ENCODE measurements at places on chromosomes 1 and 21. TPM values are rescaled to one million over a fixed set of nuclear protein-coding genes. Genes with fewer than 3 reads are reported as not detected.

DNA sequence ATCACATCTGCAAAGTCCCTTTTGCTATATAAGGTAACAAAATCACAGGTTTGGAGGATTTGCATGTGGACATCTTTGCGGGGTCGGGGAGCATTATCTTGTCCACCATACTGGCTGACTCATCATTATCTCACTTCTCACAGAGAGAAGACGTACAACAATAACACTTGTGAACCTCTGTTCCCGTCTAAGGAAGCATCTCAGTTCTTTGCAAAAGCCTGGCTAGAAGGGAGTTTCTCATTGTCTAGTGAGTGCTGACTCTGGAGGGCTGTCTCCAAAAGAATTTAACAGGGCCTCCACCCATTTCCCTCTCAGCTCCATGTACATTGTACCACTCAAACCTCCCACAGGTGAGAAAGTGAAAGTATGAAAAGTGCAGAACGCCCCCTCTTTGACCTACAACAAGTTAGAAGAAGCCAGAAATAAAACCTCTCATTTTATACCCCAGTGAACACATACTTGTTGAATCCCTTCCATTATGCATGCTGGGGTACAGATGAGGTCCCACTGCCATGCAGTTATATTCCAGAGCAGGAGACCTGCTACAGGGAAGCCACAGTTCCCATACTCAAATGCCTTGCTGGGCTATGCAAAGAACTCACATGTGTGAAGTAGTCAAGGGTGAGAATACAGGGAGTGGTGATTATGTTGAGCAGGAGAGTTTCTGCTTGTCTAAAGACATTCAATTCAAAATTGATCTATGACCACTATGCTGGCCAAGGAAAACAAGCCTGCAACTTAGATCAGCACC is 121.7 kb upstream of the PRDX6 start:
- H3K4me1 ChIP-seq = no peaks in the 10 kb centered on the region
- H3K27me3 ChIP-seq = no peaks in the 10 kb centered on the region
- DNase-seq = no peak
- no peak overlapping the region for H3K4me3 ChIP-seq

The OR2L13 gene
- total RNA-seq = not detected

The S100A2 gene
- not detected for total RNA-seq

DNA sequence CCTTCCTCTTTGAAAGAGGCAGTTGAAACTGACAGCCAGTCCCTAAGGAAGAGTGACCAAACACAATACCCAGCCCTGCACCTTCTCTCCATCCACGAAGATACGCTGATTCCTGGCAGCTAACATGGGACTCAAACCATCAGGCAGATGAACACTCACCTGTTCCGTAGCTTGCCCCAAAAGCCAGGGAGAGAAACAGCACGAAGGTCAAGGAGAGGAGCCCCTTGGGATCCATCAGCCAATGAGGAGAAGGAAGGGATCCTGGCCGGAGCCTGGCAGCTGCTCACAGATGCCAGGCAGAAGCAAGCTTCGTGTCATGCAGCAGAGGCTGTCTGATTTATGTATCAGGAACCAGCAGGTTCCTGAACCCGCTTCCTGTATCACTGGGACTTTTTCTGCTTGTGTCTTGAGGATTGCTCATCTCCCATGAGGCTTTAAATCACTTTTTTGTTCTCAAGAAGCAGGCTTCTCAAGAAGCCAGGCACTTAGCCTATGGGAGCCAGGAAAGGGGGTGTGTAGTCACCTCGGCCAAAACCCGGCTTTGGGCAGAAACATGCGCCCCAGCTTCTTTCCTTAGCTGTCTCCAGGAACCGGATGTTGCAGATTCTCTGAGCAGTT is at the start of gene SLAMF1:
Gene SLAMF1, minus strand, starts transcription at position 334 of the 618 bp plus-strand sequence. Its CDS starts 99 bp downstream, at position 235.
- DNase-seq = no peak
- no peak within 1 kb of the TSS for H3K27ac ChIP-seq
- H3K27me3 ChIP-seq = no peaks in the 10 kb centered on the region
- H3K4me1 ChIP-seq = no peaks in the 10 kb centered on the region
- H3K36me3 ChIP-seq = no peaks in the 10 kb centered on the region

DNA sequence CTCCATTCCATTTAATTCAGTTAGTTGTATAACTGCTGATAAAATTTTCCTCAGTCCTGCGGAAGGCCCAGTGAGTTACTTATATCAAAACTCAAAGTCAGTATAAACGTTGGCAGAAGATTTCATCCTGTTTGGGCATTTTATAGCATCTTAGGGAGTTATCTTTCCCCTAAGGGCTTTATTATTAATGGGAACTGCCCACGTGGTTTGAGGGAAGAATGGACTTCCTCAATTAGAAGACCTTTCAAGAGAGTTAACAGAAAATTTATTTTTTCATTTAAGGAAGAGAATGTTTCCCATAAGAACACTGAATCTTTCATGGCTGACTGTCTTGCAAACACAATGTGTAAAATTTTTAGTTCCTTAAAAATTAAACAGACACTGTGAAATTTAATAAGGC is 400.1 kb downstream of the NEGR1 start:
- H3K27me3 ChIP-seq = no peaks in the 10 kb centered on the region
- no peak overlapping the region for H3K4me3 ChIP-seq
- no peaks in the 10 kb centered on the region for H3K36me3 ChIP-seq
- DNase-seq = no peak

DNA sequence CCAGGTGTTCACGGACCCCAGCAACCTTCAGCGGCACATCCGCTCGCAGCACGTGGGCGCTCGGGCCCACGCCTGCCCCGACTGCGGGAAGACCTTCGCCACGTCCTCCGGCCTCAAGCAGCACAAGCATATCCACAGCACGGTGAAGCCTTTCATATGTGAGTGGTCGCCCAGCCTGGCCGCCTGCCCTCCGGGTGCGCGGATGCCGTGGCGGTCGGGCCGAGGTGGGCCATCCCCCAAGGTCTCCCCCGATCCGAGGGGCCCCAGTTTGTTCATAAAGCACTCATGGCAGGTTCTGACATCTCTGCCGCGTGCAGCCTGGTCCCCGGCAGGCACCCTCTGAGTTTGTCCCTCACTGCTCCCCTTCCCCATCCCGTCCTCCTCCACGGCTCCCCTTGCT is 49.0 kb upstream of the ARHGEF16 start:
- DNase-seq = no peak
- H3K27me3 ChIP-seq = no peaks in the 10 kb centered on the region
- no peak overlapping the region for H3K4me3 ChIP-seq
- H3K4me1 ChIP-seq = no peaks in the 10 kb centered on the region
- H3K36me3 ChIP-seq = no peaks in the 10 kb centered on the region

DNA sequence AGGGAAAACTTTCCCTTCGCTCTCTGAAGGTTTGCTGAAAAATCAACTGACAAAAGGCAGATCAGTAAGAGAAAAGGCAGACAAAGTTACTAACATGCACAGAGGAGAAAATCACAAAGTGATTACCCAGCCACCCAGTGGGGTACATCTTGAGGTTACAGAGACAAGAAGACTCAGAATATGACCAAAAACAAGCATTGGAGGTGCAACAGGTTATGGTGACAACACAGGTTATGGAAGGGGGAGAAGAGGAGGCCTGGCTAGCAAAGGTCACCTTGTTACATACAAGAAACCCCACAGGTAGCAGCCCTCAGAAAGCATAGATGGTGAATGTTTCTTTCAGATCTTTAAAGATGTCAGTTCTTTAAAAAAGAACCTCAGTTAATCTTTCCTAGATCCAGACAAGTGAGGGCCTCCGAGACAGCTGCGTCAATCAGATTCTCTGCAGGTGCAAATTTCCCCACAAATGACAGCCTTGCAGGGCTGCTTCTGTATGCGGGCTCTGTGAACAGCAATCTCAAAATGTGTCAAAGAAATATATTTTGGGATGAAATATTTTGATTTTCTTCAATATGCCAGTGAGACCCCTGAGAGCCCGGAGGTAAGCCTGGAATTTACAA is 207.6 kb upstream of the RAB4A start:
- no peak overlapping the region for H3K4me3 ChIP-seq
- H3K36me3 ChIP-seq = no peaks in the 10 kb centered on the region
- no peak for DNase-seq
